ENCODE measurements at places on chromosomes 7 and 10. TPM values are rescaled to one million over a fixed set of nuclear protein-coding genes. Genes with fewer than 3 reads are reported as not detected.

- H3K4me1 ChIP-seq: peaks cover 4% of the 10 kb centered on the region
- no peak for DNase-seq
- no peaks in the 10 kb centered on the region for H3K36me3 ChIP-seq
- no peak overlapping the region for H3K27ac ChIP-seq
- H3K27me3 ChIP-seq: no peaks in the 10 kb centered on the region
These were observed 16.1 kb upstream of the ABCC2 start for GRCh38 chr10:99766302-99766681.

GRCh38 chr7:38306171-38306570 is 32.7 kb upstream of the TARP start:
- no peaks in the 10 kb centered on the region for H3K36me3 ChIP-seq
- no peak overlapping the region for H3K27ac ChIP-seq
- peak; percentile 34 for DNase-seq
- H3K4me3 ChIP-seq: no peak overlapping the region

GRCh38 chr7:77550586-77550985 is 13.5 kb downstream of the PTPN12 start:
- DNase-seq: peak; percentile 91
- no peaks in the 10 kb centered on the region for H3K27me3 ChIP-seq
- no peak overlapping the region for H3K4me3 ChIP-seq
- H3K27ac ChIP-seq: no peak overlapping the region

DNA sequence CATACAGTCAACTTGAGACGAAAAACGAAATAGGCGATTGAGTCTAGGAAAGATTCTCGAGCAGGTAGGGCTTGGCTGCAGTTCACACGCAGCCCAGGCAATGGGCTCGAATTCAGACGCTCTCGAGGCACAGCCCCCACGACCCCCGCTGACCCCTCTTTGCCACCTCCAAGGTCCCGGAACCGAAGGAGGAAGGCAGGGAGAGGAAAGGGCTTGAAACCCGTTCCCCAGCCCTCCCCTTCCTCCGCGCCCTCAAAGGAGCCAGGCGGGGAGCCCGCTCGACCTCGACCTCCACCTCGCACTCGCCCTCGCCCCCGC is 441 bp downstream of the CCDC186 start:
- no peaks in the 10 kb centered on the region for H3K36me3 ChIP-seq
- H3K27ac ChIP-seq: peak overlapping the region; percentile 96
- peaks cover 3% of the 10 kb centered on the region for H3K27me3 ChIP-seq
- DNase-seq: no peak
- peaks cover 12% of the 10 kb centered on the region for H3K4me1 ChIP-seq

DNA sequence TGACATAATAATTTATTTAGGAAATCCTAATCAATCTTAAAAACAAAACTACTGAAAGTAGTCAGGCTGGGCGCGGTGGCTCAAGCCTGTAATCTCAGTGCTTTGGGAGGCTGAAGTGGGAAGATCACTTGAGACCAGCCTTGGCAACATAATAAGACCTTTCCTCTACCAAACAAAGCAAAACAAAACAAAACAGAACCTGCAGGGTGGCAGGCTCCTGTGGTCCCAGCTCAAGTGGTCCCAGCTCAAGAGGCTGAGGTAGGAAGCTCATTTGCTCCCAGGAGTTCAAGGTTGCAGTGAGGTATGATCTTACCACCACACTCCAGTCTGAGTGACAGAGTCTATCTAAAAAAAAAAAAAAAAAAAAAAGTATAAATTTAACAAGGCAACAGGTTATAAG is 748.0 kb downstream of the CNTNAP2 start:
- H3K27me3 ChIP-seq: no peaks in the 10 kb centered on the region
- no peak overlapping the region for H3K27ac ChIP-seq
- no peak for DNase-seq
- no peaks in the 10 kb centered on the region for H3K36me3 ChIP-seq
- H3K4me3 ChIP-seq: no peak overlapping the region

GRCh38 chr7:146115851-146116520 is 615 bp upstream of the CNTNAP2 start:
- peak overlapping the region; percentile 64 for H3K4me3 ChIP-seq
- no peak overlapping the region for H3K27ac ChIP-seq
- no peaks in the 10 kb centered on the region for H3K27me3 ChIP-seq
- H3K4me1 ChIP-seq: no peaks in the 10 kb centered on the region
- H3K36me3 ChIP-seq: no peaks in the 10 kb centered on the region

GRCh38 chr10:131915484-131915883 is 14.7 kb downstream of the PPP2R2D start:
- no peak for DNase-seq
- no peak overlapping the region for H3K27ac ChIP-seq
- H3K4me1 ChIP-seq: peaks cover 4% of the 10 kb centered on the region

- H3K27ac ChIP-seq: no peak overlapping the region
- no peak overlapping the region for H3K4me3 ChIP-seq
- H3K4me1 ChIP-seq: no peaks in the 10 kb centered on the region
These were observed 208.5 kb downstream of the FOXP2 start for GRCh38 chr7:114623146-114623545.

DNA sequence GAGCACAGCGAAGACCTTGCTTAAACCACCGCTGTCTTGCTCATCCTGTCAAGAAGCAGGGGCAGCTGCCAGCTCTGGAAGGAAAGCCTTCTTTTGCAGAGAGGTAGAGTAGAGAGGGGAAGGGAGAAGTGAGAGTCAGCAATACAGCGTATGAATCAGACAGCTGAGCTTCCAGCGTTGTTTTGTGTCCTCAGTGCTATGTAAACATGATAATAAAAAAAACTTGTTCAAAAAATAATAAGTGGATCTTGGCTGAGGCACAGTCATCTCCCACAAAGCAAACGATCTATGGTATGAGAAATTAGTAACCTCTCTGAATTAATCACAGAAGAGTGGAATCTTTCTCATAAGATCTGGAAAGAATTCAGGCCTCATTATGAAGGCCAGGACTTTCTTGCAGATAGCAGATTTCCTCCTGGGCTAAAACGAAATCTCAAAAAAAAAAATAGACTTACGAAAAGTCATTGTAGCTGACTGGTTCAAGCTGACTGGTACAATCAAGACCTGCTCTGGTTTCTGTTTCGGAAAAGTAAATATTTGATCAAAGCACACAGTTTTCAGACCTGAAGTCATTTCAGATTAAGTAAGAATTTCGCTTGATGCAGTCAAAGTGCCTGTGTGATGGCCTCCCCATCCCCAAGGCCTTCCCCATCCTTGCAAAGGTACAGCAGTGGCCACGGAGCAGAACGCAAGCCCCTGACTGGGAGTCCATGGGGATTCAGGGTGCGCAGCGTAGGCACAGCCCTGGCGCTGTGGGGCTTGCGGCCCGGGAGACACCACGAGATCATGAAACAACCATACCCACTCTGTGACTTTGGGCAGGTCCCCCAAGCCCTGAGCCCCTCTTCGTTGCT is 29.4 kb downstream of the CHST15 start:
- H3K36me3 ChIP-seq: no peaks in the 10 kb centered on the region
- DNase-seq: peak; percentile 92
- peak overlapping the region; percentile 45 for H3K27ac ChIP-seq
- H3K27me3 ChIP-seq: peaks cover 21% of the 10 kb centered on the region

- peaks cover 3% of the 10 kb centered on the region for H3K36me3 ChIP-seq
- no peaks in the 10 kb centered on the region for H3K27me3 ChIP-seq
- peaks cover 48% of the 10 kb centered on the region for H3K4me1 ChIP-seq
- no peak overlapping the region for H3K27ac ChIP-seq
- no peak for DNase-seq
These were observed 26.4 kb downstream of the PDLIM1 start for GRCh38 chr10:95264227-95265051.

DNA sequence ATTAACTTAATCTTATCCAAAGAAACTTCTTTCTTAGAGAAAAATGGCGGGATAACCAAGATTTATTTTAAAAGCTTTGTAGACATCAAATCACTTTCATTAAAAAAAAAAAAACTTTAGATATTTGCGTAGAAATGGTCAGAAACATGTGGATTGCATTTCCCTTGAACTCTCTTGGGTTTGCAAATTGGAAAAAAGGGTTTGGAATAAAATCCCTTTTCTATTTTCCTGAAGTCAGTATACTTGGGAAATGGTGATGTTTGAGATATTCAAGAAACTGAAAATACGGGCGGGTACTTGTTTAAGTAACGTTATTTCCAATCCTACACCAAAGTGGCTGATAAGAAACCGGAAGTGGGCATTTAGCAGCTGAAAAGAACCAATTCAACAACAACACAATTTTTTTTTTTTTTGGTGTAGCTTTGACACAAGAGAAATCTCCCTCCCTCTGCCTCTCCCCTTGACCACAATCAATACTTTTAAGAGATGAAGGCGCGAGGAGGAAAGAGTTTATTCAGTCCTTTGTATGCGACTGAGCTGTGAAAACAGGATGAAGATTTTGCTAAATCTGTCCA is 13.7 kb upstream of the GFRA1 start:
- H3K36me3 ChIP-seq: no peaks in the 10 kb centered on the region
- H3K4me3 ChIP-seq: no peak overlapping the region

DNA sequence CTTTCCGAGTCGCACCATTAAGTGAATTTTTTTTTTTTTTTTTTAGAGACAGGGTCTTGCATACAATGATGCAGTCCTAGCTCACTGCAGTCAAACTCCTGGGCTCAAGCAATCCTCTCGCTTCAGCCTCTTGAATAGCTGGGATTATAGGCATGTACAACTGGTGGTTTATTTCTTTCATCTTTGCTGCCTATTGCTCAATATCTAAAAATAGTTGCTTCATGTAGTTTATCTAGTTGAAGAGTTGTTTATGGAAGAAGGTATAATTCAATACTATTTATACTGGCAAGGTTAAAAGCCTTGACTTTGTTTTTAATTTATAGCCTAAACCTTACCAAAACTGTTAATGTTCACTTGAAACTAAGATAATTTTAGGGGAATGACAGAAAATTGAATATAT is 66.9 kb downstream of the SEMA3D start:
- no peaks in the 10 kb centered on the region for H3K27me3 ChIP-seq
- H3K4me1 ChIP-seq: no peaks in the 10 kb centered on the region
- H3K4me3 ChIP-seq: no peak overlapping the region
- no peak for DNase-seq
- H3K27ac ChIP-seq: no peak overlapping the region
- H3K36me3 ChIP-seq: no peaks in the 10 kb centered on the region

GRCh38 chr10:30603589-30603988 is 26.0 kb downstream of the LYZL2 start:
- peaks cover 2% of the 10 kb centered on the region for H3K27me3 ChIP-seq
- H3K36me3 ChIP-seq: no peaks in the 10 kb centered on the region
- H3K27ac ChIP-seq: no peak overlapping the region
- no peak overlapping the region for H3K4me3 ChIP-seq

- H3K36me3 ChIP-seq: no peaks in the 10 kb centered on the region
- no peak for DNase-seq
- H3K4me1 ChIP-seq: peaks cover 6% of the 10 kb centered on the region
- no peaks in the 10 kb centered on the region for H3K27me3 ChIP-seq
- no peak overlapping the region for H3K4me3 ChIP-seq
These were observed 490.2 kb upstream of the IGFBP3 start for GRCh38 chr7:46411236-46411635.

GRCh38 chr7:130595986-130596385 is 72.6 kb downstream of the COPG2 start:
- no peaks in the 10 kb centered on the region for H3K27me3 ChIP-seq
- no peak overlapping the region for H3K4me3 ChIP-seq
- H3K36me3 ChIP-seq: no peaks in the 10 kb centered on the region

DNA sequence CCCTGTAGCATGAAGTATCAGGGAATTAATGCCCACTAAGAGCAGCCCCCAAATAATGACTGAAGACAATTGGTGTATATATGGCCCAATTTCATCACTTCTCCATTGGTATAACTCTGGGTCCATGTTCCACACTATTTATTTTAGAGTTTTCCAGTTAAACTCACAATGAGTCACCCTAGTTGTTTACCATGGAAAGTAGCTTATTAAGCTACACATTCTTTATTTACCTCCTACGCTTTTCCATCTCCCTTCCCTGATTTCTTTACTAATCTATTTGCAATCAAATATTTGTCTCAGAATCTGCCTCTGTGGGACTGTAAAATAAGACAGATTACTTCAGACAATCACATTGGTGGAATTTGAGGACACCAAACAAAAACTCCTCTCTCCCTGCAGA is 655.6 kb downstream of the SORCS1 start:
- H3K27ac ChIP-seq: no peak overlapping the region
- H3K36me3 ChIP-seq: no peaks in the 10 kb centered on the region
- peaks cover 4% of the 10 kb centered on the region for H3K4me1 ChIP-seq
- H3K27me3 ChIP-seq: no peaks in the 10 kb centered on the region
- peak; percentile 1 for DNase-seq
- H3K4me3 ChIP-seq: no peak overlapping the region

GRCh38 chr10:99700649-99701048 is 31.3 kb downstream of the COX15 start:
- H3K36me3 ChIP-seq: peaks cover 86% of the 10 kb centered on the region
- H3K4me3 ChIP-seq: no peak overlapping the region
- no peaks in the 10 kb centered on the region for H3K4me1 ChIP-seq
- no peak overlapping the region for H3K27ac ChIP-seq
- no peak for DNase-seq

DNA sequence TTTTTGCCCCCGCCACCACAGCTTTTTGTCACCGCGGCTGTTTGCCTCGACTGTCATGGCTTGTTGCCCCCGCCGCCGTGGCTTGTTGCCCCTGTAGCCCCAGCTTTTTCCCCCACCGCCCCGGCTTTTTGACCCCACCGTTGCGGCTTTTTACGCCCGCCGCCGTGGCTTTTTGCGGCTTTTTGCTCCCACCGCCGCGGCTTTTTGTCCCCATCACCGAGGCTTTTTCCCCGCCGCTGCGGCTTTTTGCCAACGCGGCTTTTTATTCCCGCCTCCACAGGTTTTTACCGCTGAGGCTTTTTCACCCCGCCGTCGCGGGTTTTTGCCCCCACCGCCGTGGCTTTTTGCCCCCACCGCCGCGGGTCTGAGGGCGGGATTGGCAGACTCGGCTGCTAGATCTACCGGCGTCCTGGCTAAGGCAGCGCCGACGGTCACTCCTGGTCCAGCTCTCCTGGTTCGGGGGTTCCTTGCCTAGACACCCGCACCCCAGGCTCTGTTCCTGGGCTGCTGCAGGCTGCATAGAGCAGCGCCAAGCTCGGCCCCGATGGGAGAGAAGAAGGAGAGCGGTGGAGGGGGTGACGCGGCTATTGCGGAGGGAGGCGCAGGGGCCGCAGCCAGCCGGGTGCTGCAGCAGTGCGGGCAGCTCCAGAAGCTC is 637.7 kb downstream of the ZNF716 start:
- no peak for DNase-seq
- H3K36me3 ChIP-seq: no peaks in the 10 kb centered on the region
- no peaks in the 10 kb centered on the region for H3K4me1 ChIP-seq
- no peak overlapping the region for H3K4me3 ChIP-seq
- H3K27me3 ChIP-seq: no peaks in the 10 kb centered on the region

DNA sequence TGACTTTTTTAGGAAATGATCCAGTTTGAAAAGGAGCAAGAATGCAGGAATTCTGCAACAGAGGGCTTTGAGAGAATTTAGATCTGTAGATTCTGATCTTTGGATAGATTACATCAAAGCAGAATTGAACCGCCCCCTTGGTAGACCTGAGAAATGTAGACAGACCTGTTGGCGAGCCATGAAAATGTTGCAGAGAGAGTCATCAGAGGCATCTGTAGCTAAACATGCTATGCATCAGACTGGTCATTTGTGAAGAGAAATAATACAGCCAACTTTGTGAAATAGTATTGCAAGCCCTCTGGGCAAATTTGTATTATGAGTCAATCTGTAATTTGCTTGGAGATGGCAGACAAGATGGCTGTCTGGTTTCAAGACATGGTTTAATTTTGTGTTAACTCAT is 4.3 kb upstream of the C1GALT1 start:
- peaks cover 24% of the 10 kb centered on the region for H3K4me1 ChIP-seq
- H3K27me3 ChIP-seq: no peaks in the 10 kb centered on the region
- no peak overlapping the region for H3K4me3 ChIP-seq

NPC1L1 gene
- total RNA-seq: 0.07 TPM

HTR5A gene
- not detected for total RNA-seq

TAF6 gene
- 47.0 TPM for total RNA-seq

AOC1 gene
- total RNA-seq: not detected

GPR26 gene
- 0.09 TPM for total RNA-seq

ZNF107 gene
- total RNA-seq: 5.7 TPM

DMBT1 gene
- total RNA-seq: not detected

HTR7 gene
- 0.89 TPM for total RNA-seq

MRC1 gene
- 0.05 TPM for total RNA-seq

TRIM73 gene
- 6.1 TPM for total RNA-seq
